Activated CD4-positive, alpha-beta T cell treated with anti-CD3 and anti-CD28 coated beads for 1 hour (primary cell): ENCODE measurements at places on chromosomes 1 and 21.

DNA sequence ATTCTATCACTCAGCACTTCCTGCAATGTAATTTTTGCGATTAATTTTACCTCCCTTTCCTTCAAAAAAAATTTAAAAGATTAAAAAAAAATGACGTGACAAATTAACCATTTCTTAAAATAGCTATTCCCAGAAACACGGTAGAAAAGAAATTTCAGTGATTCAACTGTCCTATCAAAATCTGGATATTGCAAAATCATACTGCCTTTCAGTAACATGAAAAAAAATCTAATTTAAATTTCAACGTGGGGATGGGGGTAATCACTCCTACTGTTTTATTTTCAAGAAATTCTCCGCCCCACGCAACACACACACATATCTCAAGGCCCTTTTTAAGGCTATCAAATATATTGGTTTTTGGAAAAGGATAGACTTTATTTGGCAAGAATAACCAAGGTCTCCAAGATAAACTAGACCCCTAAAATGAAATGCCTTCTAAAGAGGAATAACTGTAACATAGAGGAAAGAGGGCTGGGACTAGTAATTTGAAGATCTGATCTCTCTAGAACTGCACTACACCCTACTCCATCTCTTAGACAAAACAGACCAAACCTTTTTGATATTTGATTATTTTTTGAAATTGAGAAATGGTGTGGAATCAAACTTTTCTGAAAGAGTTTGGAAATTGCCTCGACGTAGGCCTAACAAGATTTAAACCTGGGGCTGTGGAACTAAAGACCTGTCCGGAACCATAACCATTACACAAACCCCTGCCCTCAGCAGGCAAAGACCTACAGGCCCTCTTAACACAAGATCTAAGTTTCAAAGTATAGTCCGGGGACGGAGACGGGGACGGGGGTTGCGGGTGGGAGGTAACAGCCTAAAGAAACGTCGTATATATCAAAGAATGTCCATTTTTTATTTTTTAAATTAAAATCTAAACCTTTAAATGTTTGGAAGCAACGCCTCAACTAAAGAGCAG lies 941 bp downstream of the ARNT start:
- no peak for DNase-seq

DNA sequence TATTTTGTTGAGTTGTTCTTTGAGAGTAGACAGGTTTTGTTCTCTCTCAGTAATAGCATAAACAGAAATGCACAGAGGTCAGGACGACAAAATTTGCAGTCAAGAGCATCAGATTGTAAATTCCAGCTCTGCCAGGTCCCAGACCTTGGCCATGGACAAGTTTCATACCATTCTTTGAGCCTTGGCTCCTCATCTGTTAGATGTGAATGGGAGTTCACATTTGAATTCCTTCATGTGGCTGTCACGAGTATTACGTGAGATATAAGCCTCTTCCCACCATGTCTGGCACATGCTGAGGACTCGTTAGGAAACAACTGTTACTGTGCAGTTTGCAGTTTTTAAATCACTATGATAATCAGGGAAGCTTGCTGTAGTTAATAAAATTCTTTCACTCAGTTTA lies 93.2 kb upstream of the KCTD3 start:
- DNase-seq = no peak

GRCh38 chr1:233394860-233395717 lies 67.6 kb downstream of the MAP3K21 start:
- DNase-seq = no peak

GRCh38 chr1:109846162-109846561 lies 64.5 kb upstream of the CSF1 start:
- DNase-seq = no peak

- DNase-seq = no peak
These were observed 564.2 kb downstream of the PTPRU start for GRCh38 chr1:29800522-29800956.

- no peak for DNase-seq
These were observed 64.3 kb upstream of the COL6A1 start for GRCh38 chr21:45917241-45917640.
